ENCODE measurements at places on chromosomes 7 and 10.

DNA sequence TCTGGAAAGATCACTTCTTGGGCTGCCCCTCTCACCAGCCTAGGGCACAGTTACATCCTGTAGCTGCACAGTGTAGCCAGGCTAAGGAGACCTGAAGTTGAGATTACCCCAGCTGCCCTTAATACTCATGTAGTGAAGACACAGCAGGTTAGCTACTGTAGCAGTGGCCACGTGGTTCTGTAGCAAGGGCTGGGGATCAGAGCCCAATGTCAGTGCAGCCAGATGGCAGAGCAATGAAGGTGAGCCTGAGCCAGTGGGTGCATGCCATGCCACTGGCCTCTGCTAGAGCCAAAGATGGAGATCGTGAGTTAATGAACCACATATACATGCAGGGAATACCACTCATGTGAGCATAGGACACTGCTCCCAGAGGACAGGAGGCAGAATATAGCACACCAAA is 15.5 kb downstream of the AMPH start:
- no peak for DNase-seq

DNA sequence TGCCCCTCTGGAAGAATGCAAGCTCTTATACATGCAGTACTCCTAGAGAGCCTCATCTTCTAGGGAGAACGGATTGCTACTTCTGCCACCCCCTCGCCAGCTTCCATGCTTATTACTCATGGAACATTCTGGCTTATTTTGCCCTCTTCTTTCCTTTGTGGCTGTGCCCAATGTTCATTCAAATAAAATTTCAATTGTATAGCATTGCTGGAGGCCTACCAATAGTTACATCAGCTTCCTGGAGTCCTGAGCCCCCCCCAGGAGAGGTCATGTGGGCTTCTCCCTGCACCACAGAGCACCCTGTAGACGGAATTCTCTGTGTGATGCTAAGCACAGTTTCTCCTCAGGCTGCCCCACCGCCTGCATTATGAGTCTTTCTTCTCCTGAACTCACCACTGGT is 1094.0 kb downstream of the KCNMA1 start:
- DNase-seq: no peak

GRCh38 chr7:25632616-25633015 is 404.3 kb upstream of the NPVF start:
- DNase-seq: no peak

GRCh38 chr7:70068531-70068930 is 470.3 kb downstream of the AUTS2 start:
- DNase-seq: no peak

DNA sequence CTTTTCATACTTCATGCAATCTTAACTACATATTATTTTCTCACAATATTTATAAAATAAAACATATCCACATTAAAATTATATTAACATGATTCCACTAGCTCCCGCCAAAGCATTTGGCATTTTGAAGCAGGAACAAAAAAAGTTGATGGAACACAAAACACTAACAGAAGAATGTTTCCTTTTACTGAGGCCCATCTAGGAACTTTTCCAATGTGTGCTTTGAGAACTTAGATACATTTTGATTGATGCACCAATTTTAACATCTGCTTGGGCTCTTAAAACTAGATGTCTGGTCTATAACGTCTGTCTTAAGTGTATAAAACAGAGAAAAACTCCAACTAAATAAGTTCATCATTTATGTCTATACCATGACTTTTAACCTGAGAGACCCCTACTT is 1214.8 kb downstream of the SORCS1 start:
- DNase-seq: no peak

DNA sequence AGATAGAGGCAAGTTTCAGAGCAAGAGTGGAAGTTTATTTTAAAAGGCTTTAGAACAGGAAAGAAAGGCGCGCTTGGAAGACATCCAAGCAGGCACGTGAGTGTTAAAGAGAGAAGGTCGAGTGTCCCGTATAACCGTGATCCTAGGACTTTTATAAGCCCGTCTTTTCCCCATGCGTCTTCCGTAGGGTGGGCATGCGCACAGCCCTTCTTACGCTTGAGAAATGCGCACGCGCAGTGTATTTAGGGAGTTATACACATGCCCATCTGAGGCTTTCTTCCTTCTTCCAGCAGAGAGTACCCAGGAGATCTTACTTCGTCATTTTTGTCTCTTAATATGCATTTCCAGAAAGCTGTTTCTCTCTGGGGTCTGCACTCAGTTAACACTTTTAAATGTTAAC is 52.4 kb downstream of the CALD1 start:
- no peak for DNase-seq

- no peak for DNase-seq
Observed at GRCh38 chr10:655184-655583, 34.3 kb downstream of the DIP2C start.

DNA sequence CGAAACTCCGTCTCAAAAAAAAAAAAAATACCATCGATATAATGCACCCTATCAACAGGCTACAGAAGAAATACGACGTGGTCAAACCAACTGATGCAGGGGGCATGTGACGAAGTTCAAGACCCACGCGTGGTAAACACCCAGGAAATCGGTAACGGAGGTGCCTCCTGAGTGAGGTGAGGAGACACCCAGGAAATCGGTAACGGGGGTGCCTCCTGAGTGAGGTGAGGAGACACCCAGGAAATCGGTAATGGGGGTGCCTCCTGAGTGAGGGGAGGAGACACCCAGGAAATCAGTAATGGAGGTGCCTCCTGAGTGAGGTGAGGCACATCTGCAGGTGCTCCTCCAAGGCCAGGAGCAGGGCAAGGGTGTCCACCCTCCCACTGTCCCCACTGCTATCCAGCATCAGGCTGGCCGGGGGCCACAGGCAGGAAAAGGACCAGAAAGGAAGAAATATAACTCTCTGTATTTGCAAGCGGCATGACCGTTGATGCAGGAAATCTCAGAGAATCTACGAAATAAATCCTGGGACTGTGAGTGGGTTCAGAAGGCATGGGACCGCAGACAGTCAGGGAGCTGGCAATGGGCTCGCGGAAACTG is 10.7 kb upstream of the GPR146 start:
- no peak for DNase-seq

DNA sequence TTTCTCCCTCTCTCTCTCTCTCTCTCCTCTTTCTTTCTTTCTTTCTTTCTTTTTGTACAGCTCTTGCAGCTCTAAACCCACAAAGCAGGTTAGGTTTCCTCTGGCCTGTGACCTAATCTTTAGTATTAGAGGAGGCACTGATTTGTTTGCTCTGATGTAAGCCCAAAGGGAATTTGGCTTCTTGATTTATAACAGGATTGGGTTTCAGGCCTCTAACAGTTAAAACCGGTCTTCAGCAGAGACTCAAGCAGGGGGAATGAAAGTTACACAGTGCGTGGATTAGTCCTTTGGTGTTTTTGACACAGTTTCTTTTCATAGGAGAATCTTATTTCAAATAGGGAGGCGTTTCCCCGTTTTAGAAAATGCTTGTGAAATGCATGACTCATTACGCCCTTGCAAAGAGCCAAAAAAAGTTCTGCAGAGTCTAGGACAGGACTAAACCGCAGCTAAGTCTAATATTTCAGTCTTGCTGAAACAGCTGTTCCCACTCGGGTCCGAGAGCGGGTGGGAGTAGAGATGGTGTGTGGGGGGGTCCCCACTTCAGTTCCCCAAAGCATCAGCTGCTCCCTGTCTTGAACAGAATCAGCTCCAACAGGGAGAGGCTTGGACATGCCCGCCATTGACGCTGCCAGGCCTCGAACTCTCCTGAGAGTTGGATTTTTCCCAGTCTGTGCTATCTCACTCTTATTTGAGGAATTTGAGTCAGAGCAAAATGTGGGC is 296.5 kb upstream of the PITRM1 start:
- DNase-seq: no peak

DNA sequence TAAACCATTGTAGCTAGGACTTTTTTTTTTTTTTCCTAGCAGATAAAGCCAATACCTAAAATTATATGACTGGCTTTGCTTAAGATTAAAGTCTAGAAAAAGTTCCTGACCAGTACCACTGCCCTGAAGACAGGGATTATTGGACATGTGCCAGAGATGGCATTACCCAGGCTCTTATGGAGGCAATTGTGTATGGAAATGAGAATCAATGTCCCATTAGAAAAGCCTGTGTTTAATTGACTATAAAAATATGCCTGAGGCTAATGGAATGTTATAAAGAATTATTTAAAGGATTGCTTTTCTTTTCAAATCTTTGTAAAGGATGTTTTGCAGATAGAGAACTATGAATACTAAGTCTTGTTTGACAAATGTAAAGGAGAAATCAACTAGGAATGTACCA is 196.7 kb downstream of the ANK3 start:
- no peak for DNase-seq

DNA sequence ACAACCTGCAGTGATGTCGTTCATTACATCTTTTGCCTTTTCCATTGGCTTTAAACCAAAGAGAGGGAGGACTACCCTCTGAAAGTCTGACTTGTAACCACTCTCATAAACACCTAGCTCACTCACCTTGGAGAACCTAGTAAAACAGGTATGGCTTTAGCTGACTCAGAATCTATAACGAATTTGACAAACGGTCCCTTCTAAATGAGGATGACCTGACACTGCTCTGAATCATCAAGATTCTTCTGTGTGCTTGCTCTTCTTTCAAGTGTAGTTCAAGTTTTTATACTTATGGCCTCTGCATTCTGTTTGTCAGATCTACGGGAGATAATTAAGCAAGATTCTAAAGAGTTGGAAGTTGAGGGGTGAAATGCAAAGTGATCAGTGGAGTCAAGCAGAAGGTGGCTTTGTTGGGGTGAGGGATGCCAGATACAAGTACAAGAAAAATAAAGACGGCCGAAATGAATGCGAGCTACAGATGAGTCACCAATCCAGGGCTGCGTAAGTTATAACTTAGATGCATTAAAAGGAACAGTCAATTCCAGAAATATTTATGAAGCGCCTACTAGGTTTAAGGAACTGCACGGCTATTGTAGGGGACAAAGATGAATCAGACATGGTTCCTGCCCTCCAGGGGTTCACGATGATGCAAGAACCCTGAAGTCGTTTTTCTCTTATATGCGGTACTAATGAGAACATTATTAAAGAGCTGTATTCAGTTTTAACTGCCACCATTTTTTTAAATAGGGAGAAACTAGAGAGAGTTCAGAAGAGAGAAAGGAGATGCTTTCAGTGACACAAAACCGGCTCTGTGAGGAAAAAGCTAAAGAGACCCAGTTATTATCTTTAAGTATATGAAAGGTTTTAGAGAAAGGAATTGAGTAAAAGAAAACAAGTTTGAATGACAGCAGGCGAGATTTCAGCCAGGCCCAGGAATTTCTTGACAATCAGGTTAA is 6.5 kb downstream of the HIPK2 start:
- DNase-seq: no peak

DNA sequence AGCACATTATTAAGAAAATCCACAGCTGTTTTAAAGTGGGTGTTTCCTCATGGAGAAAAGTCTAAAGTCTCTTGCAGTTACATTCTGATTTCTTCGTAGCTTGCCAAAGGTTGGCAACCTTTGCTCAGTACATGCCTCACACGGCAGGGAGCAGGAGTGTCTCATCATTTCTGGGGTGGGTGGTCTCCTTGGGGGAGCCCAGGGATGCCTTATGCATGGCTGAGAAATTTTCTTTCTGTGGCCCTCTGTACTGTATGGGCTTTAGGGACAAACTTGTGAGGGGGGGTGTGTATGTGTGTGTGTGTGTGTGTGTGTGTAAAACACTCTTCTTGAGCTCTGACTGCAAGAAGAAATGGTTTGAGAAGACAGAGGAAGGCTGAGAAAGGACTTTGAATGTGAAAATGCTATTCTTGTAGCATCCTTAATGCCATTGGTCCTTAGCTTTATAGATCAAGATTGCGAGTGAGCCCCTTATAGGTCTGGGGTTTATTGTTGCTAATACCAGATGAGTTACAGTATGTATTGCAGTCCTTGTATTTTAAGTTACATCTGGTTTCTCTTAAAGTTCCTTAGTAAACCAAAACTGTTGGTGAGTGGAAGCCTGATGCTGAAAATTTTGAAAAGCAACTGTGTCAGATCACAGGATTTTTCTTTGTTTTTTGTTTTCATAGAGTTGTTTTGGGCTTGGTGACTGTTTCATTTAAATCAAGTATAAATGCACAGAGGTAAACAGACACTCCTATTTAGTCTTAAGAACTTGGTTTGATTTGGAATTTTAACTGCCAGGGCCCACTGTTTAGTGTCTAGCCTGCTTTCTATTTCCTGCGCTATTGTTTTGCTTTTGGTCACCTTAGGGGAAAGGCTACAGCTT is 242.0 kb downstream of the BICC1 start:
- no peak for DNase-seq

- no peak for DNase-seq
Observed at GRCh38 chr10:81886939-81887338, 11.9 kb downstream of the NRG3 start.

GRCh38 chr7:2022021-2022409 is 210.7 kb downstream of the MAD1L1 start:
- DNase-seq: no peak

- DNase-seq: no peak
Observed at GRCh38 chr10:81303656-81304055, 571.3 kb upstream of the NRG3 start.

- DNase-seq: no peak
Observed at GRCh38 chr7:98107313-98107721, 655 bp downstream of the LMTK2 start.

GRCh38 chr7:98722402-98722801 is 105.3 kb downstream of the NPTX2 start:
- DNase-seq: no peak

- DNase-seq: no peak
Observed at GRCh38 chr7:132614428-132615318, 38.4 kb upstream of the PLXNA4 start.

- DNase-seq: no peak
Observed at GRCh38 chr7:147432576-147432975, 1158.0 kb upstream of the C7orf33 start.

Data from activated CD8-positive, alpha-beta memory T cell treated with anti-CD3 and anti-CD28 coated beads for 48 hours (primary cell).